ENCODE measurements at places on chromosomes 3 and 15.

- no peak for DNase-seq
These were observed at the start of gene TGM5 for GRCh38 chr15:43266834-43267233. TGM5 (minus strand) TSS chr15:43266928; CDS start chr15:43266849, 79 bp downstream.

GRCh38 chr15:36992454-36992853 lies 107.9 kb downstream of the MEIS2 start:
- DNase-seq, result no peak

- DNase-seq, result no peak
These were observed 32.3 kb downstream of the ALDH1L1 start for GRCh38 chr3:126147932-126148683.

DNA sequence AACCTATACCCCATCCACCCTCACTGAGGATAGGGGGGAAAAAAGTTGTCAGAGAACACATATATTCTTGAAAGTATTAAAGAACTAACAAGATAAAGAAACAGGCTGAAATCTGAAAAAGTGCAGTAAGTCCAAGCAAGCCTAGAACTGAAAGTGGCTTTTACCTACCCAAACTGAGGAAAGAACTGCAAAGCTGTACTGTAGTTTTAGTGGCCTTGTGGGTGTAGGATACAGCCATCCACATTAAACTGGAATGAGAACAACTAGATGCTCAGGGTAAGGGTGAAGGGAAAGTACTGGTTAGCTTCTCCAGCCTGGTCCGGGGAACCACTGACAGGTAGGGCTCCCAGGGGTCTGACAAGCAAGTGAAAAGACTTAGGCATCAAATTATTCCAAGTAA lies 10.1 kb downstream of the UBP1 start:
- DNase-seq, result no peak

DNA sequence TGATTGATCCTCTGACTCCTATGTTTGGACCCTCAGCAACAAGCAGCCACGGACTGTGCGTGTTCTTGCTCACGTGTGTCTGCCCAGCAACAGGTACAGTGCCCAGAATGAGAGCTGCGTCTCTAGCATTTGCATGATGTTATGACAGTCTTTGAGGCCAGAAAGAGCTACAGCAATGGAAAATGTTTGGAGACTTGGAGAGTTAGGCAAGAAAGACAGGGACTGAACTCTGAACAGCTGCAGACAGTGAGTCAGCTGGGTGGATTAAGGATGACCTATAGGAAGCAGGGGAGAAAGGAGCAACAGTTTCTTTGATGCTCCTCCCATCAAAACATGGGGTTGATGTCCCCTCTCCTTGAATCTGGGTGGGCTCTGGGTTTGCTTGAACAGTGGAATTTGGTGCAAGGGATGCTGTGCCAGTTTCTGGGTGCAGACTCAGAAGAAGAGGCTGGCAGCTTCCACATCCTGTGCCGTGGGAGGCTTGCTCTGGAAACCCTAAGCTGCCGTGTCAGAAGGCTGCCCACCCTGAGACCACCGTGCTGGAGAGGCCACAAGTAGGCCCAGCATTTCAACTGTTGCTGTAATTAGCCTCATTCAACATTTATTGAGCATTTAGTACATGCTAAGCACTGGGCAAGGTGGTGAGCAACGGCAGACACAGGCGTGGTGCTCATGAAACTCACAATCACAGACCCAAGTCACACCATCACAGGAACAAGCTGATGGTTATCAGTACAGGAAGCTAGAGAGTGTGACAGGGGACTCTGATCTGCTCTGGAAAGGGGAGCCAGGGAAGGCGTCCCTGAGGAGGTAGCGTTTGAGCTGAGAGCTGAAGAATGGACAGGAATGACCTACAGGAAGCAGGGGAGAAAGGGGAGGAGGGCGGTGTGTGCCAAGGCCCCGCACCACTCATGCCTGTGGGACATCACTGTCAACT lies 21.7 kb downstream of the CCR9 start:
- no peak for DNase-seq

- no peak for DNase-seq
These were observed 135.3 kb downstream of the FMN1 start for GRCh38 chr15:33059184-33059583.

Measured in effector memory CD8-positive, alpha-beta T cell (primary cell).